ENCODE measurements at places on chromosomes 7 and 10.

GRCh38 chr10:77877441-77878344 lies 48.9 kb downstream of the DLG5 start:
- no peak for DNase-seq

DNA sequence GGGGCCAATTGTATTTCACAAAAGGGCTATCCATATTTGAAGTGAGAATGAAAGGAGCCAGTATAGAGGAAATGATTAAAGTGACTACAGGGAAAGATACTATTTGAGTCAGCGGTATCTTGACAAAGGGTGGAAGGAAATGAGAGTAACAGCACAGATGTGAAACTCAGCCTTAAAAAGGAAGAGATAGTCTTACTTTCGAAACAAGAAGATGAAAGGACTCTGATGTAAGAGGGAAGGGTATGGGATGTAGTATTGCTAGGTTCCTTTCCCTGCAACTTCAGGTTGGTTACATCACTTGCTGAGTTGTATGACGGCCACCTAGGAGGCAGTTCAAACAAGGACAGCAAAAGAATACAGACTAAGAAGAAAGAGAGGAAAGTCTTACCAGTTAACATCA lies 13.7 kb downstream of the CISD1 start:
- DNase-seq, result peak; percentile 84

GRCh38 chr10:68489919-68490318 lies 18.1 kb upstream of the DNA2 start:
- no peak for DNase-seq

- peak; percentile 72 for DNase-seq
These were observed 7.7 kb downstream of the CTBP2 start for GRCh38 chr10:125152450-125153368.

DNA sequence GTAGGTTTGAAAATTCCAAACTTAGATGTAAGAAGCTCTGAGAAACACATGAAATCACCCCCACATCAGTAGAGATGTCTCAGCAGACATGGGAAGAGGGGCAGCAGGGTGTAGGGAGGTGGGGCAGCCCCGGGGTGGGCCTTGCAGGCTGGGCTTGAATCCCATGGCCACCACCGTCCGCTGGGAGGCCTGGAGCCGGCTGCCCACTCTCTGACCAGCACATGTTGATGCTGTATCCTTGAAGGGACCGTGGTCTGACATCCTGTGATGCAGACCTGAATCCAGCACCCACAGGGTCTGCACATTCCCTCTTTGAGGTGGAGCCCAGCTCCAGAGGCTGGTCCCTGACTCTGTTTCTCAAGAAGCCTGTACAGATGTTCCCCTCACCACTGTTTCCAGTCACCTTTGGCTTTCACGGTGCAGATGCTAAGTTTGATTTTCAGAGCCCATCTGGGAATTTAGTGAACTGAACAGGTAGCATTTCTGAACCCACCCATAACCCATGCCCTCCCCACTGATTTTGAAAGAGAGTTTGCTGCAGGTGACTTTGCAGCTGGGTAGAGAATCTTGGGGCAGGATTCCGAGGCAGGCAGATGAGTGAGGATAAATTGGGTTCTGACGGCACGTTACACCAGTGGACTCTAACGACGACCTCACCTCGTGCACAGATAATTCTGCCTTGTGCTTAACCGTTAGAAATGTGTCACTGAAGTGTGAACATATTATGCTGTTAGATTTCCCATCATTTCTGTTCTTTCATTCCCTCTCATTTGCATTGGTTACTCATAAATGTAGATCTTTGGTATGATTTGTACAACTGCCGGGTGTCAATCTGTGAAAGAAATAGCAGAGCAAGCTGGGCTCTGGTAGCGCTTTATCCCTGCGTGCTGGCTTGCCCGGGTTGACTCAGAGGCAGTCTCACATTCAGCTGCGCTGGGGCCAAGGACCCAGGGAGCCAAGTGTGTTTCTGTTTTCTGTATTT lies 45.7 kb downstream of the IKZF1 start:
- DNase-seq, result peak; percentile 87
